ENCODE measurements at places on chromosomes 16 and 17. TPM values are rescaled to one million over a fixed set of nuclear protein-coding genes. Genes with fewer than 3 reads are reported as not detected.

Gene KCNH4
- total RNA-seq = 0.59 TPM

Gene TMEM238L
- not detected for total RNA-seq

Gene TOM1L1
- total RNA-seq = 0.29 TPM

Gene PIPOX
- total RNA-seq = 2.0 TPM

Gene ABCA10
- total RNA-seq = 0.66 TPM

Gene FBXW10
- 0.22 TPM for total RNA-seq

Gene CD300LB
- total RNA-seq = not detected

Gene OR4D1
- total RNA-seq = 0.66 TPM

Gene SLC22A31
- total RNA-seq = 4.1 TPM

Gene HOXB6
- total RNA-seq = 0.25 TPM

Gene MED9
- 13.5 TPM for total RNA-seq

Gene SAMD14
- total RNA-seq = 2.7 TPM

Measured in T-helper 1 cell treated with Interleukin-12 subunit alpha and Interleukin-12 subunit beta and Interleukin-4 antibody, amounts not matched to agents 30 ng/mL and 1 ng/mL, for 36 hours (primary cell).